NCI-H774 (cell line): ENCODE measurements at places on chromosomes 3 and 15.

DNA sequence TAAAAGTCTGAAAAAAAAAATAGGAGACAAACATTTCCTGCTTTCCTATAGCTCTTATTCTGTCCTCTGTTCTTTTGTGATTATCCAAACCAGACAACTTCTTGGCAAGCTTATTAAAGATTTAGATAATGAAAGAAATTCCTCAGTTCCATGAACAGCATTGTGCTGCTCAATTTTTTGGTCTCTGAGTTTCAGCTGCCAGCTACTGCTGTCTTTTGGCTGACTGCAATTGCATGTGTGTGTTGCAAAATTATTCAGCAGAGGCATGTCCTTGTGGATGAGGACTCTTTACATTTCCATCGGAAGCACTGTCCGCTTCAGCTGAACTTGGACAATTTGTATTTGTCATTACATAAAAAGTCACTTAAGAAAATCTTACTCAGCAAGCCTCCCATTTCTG lies 397.3 kb upstream of the RASGRP1 start:
- DNase-seq, result no peak

GRCh38 chr3:142022381-142022780 lies 127.0 kb downstream of the TFDP2 start:
- DNase-seq, result no peak

DNA sequence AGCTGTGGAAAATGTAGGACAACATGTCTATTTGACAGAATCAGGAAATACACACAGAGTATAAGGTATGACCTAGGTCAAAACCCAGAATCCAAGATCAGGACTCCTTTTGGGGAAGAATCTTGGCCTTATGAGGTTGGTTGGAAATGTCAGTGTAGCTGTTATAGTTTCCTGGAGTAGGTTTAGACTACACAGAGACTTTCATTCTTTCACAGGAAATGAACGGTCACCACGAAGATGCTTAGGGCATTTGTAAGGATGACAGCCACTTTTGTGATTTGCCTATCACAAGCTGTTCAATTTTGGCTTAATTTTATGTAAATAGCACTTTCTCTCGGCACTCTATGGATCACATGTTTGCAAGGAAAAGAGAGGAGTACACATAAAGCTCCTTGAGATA lies 18.6 kb upstream of the ZBTB20 start:
- DNase-seq, result no peak

DNA sequence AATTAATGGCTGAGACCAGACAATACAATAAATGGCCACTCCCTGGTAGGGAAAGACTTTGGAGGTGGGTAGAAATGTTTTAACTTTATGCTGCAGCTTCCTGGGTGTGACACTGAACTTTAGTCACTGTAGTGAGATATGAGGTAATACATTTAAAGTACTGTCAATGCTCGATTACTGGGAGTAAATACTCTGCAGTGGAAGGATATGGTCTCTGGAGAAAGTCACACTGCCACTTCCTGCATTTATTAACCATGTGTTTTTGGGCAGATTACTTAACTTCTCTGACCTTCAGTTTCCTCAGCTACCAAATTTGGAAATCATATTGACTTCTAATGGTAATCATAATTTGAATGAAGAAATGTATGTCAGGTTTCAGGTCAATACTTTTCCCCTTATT lies 317.1 kb upstream of the TGFBR2 start:
- no peak for DNase-seq

DNA sequence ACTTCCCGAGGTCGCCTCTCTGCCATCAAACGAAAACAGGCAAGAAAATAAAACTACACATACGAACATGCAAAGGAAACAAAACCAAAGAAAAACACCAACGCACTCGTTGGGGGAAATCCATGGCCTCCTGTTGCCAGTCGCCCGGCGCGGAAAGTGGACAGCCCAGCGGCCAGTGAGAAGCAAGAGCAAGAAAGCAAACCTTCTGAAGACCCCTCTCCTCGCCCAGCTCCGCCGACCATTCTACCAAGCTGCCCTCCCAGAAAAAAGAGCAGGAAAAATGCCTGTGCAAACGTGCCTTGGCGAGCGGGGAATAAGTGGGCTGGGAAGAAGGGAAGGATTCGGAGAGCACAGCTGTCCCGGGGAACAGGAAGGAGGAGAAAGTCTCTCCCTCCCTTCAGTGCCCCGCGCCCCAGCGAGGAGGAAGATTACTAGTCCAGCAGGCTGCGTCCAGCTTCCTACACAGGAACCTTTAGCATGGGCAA lies 802 bp upstream of the NECTIN3 start:
- DNase-seq, result no peak

DNA sequence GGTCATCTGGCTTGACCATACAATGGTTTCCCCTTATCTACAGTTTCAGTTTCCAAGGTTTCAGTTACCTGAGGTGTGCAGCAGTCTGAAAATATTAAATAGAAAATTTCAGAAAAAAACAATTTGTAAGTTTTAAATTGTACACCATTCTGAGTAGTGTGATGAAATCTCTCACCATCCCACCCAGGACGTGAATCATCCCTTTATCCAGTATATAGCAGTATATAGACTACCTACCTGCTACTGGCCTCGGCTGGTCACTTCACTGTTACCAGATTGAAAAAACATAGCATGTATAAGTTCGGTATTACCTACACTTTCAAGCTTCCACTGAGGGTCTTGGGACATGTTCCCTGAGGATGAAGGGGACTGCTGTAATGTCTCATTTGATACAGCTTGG lies 12.0 kb downstream of the ARIH1 start:
- no peak for DNase-seq

DNA sequence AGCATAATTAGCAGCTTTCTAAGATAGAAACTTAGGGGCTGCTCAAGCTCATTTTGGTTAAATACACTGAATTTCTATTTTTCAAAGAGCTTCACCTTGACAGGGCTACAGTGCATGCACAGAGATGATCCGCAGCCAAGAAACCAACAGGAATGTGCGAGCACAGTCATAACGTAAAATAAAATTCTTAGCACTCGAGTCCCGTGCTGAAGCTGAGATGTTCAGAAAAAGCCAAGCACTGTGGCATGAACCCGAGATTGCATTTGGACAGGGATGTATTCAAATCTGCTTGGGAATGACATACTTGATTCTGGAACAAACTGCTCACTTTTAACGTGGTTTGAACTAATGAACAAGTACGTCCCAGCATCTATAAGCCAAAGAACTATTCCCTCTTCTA lies 340.3 kb downstream of the FOXP1 start:
- DNase-seq, result no peak

GRCh38 chr3:145286937-145287336 lies 874.0 kb downstream of the PLOD2 start:
- no peak for DNase-seq

DNA sequence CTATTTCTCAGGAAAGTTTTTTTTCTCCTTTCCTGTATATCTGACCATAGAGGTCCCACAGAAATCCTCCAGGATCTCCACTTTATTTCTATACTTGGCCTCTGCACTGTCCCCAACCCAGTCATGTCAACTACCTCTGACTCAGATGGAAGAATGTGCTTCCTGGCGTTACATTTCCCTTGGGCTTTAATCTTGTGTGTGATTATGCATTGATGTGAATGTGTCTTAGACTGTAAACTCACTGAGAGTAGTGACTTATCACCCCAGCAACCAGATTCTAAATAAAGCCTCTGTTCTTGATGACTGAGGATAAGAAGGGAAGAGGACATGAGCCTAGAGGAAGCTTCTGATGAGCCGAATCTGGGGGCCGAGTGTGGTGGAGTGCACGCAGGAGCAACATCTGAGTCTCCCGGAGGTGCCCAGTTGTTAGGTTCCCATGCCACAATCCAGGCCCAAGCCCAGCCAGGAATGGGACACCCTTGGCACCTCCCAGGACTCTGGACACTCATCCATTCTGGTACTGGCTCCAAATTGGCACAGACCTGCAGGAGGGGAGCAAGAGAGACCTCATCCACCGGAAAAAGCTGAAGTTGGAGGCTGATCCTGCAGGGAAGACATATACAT lies 32.1 kb upstream of the HEG1 start:
- no peak for DNase-seq

GRCh38 chr3:38099518-38099917 lies 37.4 kb downstream of the ACAA1 start:
- no peak for DNase-seq

DNA sequence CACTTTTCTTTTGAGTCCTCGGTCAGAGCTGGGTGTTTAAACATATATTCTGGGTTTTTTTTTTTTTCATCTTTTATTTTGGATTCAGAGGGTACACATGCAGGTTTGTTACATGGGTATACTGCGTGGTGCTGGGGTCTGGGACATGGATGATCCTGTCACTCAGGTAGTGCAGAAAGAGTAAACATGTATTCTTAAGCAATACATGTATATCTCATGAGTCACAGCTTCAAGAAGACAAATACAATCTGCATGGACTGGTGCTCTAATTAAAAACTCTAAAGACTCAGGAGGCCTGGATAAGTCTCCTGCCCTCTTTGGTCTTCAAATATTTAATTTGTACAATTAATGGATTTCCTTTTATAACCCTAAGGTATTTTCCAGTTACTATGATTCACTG lies 50.6 kb upstream of the PHLDB2 start:
- no peak for DNase-seq

- DNase-seq, result no peak
Measured at GRCh38 chr15:68561901-68562300, 16.9 kb upstream of the CORO2B start.

GRCh38 chr15:70342141-70342540 lies 244.4 kb upstream of the TLE3 start:
- DNase-seq, result no peak

- DNase-seq, result peak; percentile 86
Measured at GRCh38 chr3:171460725-171461524, 720 bp upstream of the TNIK start.

DNA sequence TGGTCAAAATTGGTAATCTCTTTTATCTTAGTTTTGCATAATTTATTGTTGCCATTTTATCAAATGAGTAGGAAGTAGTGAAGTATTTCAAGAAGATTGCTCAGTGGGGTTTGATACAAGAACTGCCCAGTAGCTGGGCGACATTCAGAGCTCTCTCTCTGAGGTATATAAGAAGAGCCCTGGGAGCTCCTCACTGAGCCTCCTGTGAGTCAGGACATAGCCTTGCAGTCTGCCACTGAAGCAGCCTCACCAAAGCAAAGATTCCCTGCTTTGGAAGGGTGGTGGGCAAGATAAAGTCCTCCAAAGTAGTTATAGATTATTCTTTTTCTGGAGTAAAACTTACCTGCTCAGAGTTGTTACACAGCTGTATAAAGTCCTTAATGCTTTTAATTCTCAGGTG lies 26.1 kb downstream of the SKIL start:
- DNase-seq, result no peak

- no peak for DNase-seq
Measured at GRCh38 chr15:95492388-95493070, 838.0 kb upstream of the NR2F2 start.

GRCh38 chr3:13853256-13853977 lies 26.5 kb downstream of the WNT7A start:
- no peak for DNase-seq

DNA sequence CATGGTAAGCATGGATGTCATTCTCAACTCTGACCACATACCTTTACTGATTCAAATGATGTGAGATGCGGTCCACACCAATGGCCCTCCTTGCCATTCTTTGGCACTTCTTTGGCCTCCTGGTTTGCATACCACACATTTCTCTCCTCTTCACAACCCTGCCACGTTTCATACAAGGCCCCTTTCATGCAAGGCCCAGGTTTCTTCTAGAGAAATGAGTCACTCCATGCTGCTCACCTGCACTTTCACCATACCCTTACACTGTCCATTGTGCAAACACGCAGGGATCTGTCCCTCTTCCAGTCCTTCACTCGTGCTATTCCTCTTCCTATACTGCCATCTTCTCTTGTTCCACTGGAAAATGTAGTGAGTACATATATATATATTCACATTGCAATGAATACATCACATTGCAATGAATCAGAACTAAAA lies 24.4 kb upstream of the SLC24A5 start:
- DNase-seq, result no peak

- DNase-seq, result no peak
Measured at GRCh38 chr3:190173426-190173825, 52.7 kb upstream of the P3H2 start.

GRCh38 chr3:45275006-45275704 lies 49.1 kb upstream of the TMEM158 start:
- peak; percentile 6 for DNase-seq

DNA sequence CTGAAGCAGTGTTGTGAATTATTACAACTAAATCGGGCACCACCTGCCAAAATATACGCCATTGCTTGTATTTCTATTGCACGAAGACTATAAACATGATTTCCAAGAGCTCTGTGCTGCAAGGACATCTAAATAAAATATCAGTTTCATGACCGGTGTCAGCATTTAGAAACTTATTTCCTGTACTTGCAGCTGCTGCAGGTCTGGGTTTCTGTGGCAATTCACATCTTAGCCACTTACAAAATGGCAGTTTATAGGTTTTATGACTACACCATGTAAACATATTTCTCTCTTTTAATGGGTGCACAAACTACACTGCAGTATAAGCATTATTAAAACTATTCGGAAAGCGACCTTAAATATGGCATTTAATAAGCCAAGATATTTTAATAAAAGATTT lies 359.4 kb downstream of the VPS13C start:
- no peak for DNase-seq

GRCh38 chr15:27328186-27328585 lies 357.2 kb downstream of the GABRG3 start:
- DNase-seq, result no peak

DNA sequence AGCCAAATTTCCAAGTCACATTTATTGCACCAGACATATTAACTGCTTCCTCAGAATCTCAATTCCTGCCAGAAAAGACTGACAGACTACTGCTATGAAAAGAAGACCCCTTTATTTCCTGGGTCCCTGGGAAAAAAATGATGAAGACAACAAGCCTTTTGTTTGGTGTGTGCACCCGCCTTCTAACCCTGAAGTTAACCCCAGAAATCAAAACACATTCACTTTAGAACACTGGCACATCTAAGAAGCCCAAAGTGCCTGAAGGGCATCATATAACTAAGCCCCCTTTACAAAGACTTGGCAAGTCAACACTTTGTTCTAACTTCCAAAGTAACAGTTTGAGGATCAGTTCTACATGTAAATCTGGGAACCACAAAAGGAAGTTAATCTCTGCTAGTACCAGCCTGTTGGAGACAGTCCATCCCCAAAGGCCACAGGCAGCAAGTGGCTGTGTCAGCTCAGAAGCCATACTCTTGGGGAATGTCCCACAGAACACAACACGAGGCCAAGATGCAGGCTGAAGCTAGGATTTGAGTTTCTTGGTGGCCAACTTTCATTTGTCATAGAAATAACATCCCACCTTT lies 16.3 kb upstream of the ATP1B3 start:
- no peak for DNase-seq
